GM19239 (cell line): ENCODE measurements at places on chromosomes 16 and 17.

GRCh38 chr16:53792161-53792951 lies 88.4 kb downstream of the FTO start:
- no peak for DNase-seq

DNA sequence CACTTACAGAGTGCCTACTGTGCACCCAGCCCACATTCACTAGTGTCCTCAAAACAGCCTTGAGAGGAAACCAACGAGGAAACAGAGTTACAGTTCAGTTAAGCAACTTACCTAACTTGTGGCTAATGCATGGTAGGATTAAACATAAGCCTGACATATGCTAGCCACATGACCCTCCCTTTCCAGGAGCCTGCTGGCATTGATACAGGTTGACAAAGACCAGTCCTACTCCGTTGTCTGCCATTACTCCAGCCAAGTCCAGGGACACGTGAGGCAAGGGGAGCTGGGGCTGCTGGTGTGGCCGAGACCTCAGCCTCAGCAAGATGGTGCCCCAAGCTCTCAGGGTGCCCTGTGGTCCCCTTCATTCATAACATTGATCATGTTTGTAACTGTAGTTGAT lies 37.9 kb downstream of the SNX20 start:
- no peak for DNase-seq

DNA sequence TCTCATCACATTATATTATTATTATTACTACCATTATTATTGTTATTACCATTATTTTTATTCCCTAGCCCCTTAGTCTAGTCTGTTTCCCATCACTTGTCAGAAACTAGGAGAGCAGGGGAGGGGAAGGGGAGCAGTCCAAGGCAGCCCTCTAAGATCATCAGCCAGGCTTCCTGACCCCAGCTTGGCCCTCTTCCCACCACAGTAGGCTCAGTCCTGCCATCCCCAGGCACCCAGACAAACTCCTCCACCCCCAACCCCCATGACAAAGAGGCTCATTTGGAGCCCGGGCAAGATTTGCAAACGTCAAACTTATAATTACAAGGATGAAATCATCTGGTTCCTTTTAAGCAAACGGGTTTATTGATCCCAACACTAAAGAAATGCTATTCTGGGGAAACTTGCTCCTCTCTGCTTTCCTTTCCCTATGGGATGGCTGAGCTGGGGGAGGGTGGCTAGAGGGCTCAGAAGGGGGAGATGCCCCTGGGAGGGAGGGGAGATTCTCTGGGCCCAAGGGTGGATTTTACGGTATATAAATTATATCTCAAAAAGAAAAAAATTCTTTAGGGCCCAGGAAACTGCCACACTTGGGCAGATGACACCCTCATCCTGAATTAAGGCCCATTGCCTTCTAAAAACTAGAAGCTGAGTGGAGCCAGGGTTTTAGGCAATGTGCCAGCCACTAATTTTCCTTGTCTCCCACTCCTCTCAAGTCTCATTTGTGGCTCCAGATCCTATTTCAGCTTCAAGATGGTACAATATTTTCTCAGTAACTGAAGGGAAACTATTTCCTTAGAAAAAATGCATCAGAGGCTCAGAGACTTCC lies 4.4 kb upstream of the CBFB start:
- DNase-seq, result no peak

- no peak for DNase-seq
Measured at GRCh38 chr16:86733546-86734254, 155.4 kb downstream of the FOXL1 start.

GRCh38 chr16:84138824-84139627 lies 6.0 kb downstream of the HSDL1 start:
- peak; percentile 46 for DNase-seq

- no peak for DNase-seq
Measured at GRCh38 chr16:4461250-4462085, 13.0 kb downstream of the NMRAL1 start.

DNA sequence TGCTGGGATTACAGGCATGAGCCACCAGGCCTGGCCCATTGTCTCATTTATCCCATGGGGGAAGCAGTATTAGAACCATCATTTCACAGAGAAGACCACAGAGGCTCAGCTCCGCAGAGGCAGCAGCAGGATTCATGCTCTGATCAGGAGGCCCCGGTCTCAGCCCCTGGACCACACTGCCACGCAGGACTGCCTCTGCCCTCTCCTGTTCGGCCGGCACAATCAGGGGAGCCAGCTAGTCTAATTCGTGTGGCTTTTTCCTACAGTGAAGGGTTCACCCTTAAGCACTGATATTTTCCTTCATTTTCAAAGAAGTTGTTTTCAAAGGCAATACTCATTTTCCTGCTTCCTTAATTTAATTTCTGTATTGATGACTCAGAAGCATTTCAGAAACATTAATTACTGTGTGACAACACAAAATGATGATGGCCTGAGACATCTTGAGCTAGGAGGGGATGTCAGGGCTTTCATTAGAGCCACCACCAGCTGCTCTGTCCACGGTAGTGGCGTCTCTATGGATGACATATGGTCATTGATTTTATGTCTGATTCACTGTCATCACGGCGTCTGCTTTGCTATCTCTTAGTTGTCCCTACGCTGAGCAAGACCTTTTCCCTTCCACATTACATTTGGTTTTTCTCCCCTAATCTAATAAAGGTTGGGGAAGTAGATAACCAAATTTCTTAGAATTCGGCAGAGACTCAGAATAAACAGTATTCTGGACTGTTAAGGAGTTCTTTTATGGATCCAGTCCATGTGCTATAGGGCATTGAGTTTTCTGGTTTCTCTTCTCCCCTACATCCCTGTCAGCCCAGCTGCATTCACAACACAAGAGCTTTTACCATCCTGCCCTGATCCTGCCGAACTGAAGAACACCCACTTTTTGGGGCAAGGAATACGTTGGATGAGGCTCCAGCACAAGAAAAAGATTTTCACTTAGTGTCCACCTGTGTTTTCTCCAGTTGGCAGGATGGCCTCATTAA lies 314.0 kb downstream of the SLC39A11 start:
- DNase-seq, result no peak

DNA sequence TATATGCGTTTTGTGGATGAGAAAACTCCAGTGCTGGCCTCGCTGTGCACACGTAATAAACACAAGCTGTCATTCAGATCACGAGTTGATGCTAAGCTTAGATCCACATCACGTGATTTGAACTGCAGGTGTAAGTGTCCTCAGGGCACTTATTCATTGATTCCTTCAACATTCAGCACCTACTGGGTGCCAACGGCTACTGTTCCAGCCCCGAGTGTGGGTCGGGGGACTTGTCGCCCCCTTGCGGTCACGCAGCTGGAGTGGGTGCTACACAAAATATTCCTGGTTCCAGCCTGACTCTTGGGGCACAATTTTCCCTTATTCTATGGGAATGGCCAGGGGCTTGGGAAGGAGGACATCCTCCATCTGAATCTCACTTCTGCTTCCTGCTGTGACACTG lies 29.9 kb upstream of the GINS2 start:
- no peak for DNase-seq

DNA sequence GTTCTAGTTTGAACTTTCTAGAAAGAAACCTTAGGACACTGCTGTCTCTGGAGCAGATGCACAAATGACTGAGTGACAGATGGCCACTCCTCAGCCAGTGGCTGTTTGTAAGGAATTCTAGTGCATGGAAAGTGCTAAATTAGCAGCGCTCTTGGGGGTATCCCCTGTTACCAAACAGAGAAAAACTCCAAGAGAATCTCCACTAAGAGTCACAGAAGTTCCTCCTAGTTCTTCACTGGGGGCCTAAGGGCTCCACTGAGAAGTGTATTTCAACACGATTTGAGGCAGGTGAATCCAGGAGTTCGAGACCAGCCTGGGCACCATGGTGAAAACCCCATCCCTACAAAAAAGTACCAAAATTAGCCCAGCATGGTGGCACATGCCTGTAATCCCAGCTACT lies 18.1 kb upstream of the IRF8 start:
- no peak for DNase-seq

GRCh38 chr17:38671939-38672720 lies 2.6 kb downstream of the EPOP start:
- no peak for DNase-seq

DNA sequence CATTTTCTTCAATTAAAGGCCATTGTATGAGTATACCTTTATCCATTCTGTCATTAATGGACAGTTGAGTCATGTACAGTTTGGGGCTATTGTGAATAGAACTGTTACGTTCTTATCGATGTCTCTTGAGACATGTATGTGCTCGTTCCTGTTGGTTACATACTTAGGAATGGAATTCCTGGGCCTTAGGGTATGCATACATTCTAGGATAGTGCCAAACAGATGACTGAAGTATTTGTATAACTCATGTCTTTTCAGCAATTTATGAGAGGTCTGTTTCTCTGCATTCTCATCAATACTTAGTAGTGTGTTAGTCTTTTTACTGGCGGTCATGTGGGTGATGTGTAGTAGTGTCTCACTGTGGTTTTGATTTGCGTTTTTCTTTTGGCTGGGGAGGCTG lies 81.2 kb downstream of the USP22 start:
- no peak for DNase-seq

DNA sequence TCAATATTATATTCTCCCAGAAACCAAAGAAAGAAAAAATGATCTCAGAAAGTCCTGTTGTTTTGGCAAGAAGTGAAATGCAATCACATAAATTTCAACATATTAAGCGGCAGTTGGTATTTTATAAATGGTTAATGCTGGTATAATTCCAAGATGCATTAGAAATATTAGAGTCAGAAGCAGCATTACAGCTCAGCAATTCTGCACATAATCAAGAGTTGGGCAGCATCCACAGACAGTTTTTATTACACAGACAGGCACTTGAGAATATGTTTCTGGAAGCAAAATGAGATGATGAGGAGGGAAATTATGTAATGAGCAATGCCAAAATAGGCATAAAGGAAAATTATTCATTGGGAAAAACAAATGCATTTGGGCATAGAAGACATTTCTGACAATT lies 148.1 kb downstream of the KCNJ2 start:
- DNase-seq, result no peak

- DNase-seq, result no peak
Measured at GRCh38 chr16:24845726-24846547, at the start of gene SLC5A11. SLC5A11 (plus strand) TSS chr16:24845963; CDS start chr16:24858644, 12,681 bp downstream.

GRCh38 chr17:64282753-64283080 lies 19.7 kb upstream of the TEX2 start:
- no peak for DNase-seq

DNA sequence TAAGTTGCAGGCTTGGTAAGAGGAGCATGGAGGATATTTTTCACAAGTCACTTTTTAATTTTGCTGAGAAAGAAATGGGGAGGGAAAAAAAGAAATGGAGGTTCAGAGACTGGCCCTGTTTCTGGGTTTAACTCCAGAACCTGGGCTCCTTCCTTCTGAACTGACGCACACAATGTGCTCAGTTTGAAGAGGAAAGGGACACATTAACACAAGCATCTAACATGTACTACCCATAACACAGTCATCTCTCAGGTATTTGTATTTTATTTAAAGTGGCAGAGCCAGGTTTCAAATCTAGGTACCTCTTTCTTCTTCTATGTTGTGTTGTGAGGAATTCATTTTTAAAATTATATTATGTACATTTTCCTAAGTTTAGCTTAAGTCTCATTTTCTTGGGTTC lies 5.3 kb upstream of the TMEM100 start:
- no peak for DNase-seq

DNA sequence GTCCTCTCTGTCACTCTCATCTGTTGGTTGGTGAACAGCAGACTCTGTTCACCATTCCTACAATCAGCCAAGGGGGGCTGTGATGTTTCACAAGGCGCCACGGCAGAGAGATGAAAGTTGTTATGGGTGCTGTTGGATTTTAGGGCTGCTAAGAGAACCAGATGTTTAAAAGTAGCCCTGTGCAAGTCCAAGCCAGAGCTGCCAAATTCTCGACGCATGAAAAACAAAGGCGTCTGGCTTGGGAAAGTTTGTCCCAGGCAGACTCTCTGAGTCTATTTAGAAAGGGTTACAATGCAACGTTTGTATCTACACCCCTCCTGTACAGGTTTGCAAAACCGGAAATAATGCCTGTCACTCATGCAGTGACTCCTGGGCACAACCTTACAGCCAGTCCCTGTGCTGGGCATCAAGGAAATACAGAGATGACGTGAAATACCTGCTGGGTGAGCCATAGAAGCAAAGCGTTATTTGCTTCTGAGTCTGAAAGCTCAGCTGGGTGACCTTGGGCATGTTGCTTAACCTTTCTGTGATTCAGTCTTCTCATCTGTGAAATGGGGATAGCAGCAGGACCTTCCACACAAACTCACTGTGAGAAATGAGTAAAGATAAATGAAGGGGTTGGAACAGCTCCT lies 74.8 kb downstream of the XYLT1 start:
- no peak for DNase-seq

- DNase-seq, result no peak
Measured at GRCh38 chr17:67725373-67725791, 7.6 kb downstream of the NOL11 start.

DNA sequence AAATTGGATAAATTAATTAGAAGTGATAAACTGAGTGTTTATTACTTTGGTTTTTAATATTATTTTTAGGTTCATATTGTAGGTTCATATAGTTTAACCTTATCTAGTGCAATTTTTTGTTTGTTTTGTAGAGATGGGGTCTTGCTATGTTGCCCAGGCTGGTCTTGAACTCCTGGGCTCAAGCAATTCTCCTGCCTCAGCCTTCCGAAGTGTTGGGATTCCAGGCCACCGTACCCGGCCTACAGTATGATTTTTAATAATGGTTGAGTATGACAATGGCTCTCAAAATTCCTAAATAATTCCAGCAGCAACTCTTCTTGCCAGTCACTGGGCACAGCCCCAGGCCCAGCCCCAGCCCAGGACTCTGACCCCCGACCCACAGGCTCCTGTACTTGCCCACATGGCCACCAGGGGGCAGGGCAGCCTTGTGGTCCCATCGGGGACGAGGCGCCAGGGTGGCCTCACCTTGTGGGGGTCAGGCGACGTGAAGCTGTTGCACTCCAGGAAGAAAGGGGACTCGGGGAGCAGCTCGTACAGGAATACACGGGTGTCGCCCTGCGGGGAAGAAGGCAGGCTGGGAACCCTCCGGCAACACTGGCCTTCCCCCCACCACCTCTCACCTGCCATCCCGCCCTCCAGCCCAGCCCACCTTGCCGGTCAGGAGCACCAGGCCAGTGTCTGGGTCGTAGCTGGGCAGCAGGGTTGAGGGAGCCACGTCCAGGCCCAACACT lies 7.9 kb upstream of the PAM16 start:
- DNase-seq, result peak; percentile 64

GRCh38 chr17:76240461-76241203 lies at the start of gene RNF157:
RNF157 (minus strand) TSS chr17:76240493; CDS start chr17:76240240, 253 bp downstream.
- DNase-seq, result peak; percentile 84

DNA sequence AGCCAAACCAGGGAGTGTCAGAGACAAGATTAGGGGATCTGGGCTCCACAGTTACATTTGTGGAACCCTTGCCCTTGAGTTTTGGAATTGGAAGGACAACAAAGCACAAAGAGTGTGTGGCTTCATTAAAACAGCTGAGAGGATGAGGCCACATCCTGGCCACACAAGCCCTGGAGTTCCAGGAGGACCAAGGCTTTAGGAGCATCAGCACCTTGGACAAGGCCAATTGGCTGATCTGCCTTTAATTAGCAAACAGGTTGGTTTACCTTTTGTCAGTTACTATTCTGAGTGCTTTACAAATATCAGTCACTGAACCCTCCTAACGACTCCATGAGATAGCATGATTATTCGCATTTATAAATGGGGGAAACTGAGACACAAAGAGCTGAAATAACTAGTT lies 54.7 kb downstream of the SLC6A2 start:
- no peak for DNase-seq
